PC-9 (cell line): ENCODE measurements at places on chromosomes 2 and 18.
A peak's percentile ranks its signal among the peaks of the same experiment; 100 is the strongest.

- DNase-seq = no peak
Observed at GRCh38 chr2:202035941-202036372, 2.3 kb downstream of the FZD7 start.

- peak; percentile 83 for DNase-seq
Observed at GRCh38 chr2:191866675-191867506, 20.0 kb upstream of the CAVIN2 start.

GRCh38 chr2:105785095-105785847 lies 40.6 kb downstream of the NCK2 start:
- DNase-seq = no peak

- DNase-seq = no peak
Observed at GRCh38 chr2:134932864-134933526, 14.4 kb downstream of the CCNT2 start.

GRCh38 chr18:12679183-12679786 lies 21.4 kb upstream of the SPIRE1 start:
- DNase-seq = no peak

DNA sequence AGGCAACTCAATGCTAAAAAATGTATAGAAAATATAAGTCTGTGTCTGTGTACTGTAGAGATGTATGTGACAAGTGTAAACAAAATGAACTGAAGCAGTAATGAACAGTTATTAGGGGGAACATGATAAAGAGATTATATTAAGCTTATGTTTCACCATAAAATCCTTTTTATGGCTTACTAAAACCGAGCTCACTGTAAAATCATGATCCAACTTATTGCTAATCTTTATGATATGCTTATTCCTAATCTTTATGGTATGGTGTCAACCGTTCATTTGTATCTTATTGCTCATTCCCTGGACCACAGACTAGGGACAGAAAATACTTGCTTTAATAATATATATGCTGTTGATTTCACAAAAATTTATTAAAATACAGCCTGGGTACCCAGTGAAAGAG lies 62.1 kb downstream of the TNFRSF11A start:
- DNase-seq = no peak

- DNase-seq = no peak
Observed at GRCh38 chr2:229375251-229375650, 104.2 kb upstream of the PID1 start.

DNA sequence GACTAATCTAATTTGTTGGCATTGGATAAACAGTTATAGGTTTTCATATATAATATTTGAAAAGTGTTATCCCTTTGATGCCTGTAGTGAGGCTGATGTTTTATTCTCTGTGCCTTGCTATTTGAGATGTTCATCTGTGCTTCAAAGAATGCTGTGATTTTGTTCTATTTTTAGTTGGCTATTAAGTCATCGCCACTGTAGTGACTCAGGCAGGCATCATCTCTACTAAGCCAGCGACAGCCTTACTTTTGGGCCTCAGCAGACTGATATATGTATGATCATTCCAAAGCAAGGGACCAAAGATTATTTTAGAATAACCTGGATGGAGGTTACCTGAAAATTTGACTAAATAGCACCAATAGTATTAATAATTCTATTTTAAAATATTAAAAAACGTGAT lies 1674.5 kb upstream of the NXPH2 start:
- DNase-seq = no peak

- DNase-seq = no peak
Observed at GRCh38 chr18:24021505-24021904, 7.0 kb downstream of the TTC39C start.

- peak; percentile 52 for DNase-seq
Observed at GRCh38 chr2:210584834-210585233, 28.4 kb downstream of the CPS1 start.

- DNase-seq = no peak
Observed at GRCh38 chr2:149715005-149715592, 127.5 kb upstream of the MMADHC start.

DNA sequence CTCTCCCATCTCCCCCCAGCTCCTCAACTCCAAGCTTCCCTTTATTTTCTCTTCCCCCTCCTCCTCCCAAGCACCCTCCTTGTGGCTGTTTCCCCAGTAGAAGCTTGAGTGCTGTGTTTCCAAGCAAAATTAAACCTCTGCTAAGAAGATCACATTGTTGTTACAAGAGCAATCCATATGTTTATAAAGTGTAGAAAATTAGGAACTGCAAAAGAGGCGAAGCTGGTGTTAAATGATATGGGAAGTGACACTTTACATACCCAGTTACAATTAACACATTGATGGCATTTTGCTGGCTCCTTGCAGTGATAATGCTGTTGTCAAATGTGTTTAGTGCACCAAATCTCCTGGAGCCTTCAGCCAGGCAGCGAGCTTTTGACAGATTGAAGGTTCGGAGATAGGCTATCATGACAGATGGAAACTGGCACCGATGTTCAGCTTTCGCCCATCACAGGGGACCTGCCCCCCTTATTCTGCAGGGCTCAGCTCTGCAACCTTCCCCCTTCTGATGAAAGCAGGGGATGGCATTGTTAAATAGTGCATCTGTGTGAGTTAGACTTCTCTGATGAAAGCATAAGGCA lies 259.8 kb upstream of the ATP5MC3 start:
- DNase-seq = no peak

DNA sequence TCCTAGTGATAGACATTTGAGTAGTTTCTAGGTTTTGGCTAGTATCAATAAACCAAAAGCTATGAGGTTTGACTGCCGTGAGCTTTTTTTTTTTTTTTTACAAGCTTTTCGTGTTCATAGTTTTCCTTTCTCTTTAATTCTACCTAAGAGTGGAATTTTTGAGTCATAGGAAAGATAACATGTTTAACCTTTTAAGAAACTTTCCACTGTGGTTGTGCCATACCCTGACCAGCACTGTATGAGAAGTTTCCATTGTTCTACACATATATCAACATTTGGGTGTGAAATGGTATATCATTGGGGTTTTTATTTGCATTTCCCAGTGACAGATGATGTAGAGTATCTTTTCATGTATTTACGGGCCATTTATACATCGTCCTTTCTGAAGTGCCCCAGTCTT lies 31.7 kb downstream of the UBE2F start:
- DNase-seq = no peak

- peak; percentile 89 for DNase-seq
Observed at GRCh38 chr18:13800505-13801259, 23.3 kb upstream of the MC5R start.

DNA sequence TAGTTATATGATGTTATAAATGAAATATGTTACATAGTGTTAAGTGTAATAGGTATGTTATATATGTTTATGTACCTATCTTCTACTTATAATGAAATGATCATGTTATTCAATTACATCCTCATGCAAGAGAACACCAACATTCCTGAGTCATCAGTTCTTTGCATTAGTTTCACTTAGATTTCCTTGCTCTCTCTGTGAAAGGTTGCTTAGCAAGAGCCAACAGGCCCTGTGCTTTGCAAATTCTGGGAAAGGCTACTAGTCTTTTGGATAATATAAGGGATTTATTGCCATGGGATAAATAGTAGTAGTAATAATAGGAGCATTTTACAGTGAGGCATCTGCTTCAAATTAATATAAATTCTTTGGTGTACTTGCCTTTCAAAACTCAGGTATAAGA lies 274.8 kb downstream of the SP3 start:
- DNase-seq = no peak

GRCh38 chr18:13570216-13570615 lies 156.1 kb downstream of the FAM210A start:
- DNase-seq = no peak

- no peak for DNase-seq
Observed at GRCh38 chr2:120656273-120656950, 79.3 kb upstream of the GLI2 start.

GRCh38 chr2:144011553-144011952 lies 508.4 kb downstream of the ZEB2 start:
- no peak for DNase-seq

DNA sequence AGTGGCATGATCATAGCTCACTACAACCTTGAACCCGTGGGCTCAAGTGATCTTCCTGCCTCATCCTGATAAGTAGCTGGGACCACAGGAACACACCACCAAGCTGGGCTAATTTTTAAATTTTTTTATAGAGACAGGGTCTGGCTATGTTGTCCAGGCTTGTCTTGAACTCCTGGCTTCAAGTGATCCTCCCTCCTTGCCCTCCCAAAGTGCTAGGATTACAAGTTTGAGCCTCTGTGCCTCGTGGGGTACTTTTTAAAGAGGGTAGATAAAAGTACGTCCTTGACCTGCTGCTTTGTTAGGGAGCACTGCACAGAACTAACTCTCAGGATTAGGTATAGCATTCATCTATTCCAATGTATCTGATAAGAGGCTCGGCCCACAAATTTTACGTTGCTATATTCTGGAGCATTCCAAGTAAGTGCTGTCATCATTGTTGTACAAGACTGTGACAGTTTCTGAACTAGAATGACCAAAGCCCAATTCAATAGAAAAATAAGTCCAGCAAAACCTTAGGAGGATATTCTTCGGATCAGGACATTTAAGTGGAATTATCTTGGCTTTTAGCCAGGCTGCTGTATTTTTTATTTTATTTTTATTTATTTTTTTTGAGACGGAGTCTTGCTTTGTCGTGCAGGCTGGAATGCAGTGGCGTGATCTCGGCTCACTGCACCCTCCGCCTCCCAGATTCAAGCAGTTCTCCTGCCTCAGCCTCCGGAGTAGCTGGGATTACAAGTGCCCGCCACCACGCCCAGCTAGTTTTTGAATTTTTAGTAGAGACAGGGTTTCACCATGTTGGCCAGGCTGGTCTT lies 4.1 kb downstream of the MTCL1 start:
- no peak for DNase-seq

- no peak for DNase-seq
Observed at GRCh38 chr2:217836901-217837491, 165.8 kb downstream of the TNS1 start.

- DNase-seq = no peak
Observed at GRCh38 chr2:151176661-151177060, 85.0 kb downstream of the RBM43 start.

GRCh38 chr2:108224022-108224421 lies 15.7 kb upstream of the SULT1C3 start:
- no peak for DNase-seq

- no peak for DNase-seq
Observed at GRCh38 chr2:152086231-152086630, 12.6 kb downstream of the CACNB4 start.

DNA sequence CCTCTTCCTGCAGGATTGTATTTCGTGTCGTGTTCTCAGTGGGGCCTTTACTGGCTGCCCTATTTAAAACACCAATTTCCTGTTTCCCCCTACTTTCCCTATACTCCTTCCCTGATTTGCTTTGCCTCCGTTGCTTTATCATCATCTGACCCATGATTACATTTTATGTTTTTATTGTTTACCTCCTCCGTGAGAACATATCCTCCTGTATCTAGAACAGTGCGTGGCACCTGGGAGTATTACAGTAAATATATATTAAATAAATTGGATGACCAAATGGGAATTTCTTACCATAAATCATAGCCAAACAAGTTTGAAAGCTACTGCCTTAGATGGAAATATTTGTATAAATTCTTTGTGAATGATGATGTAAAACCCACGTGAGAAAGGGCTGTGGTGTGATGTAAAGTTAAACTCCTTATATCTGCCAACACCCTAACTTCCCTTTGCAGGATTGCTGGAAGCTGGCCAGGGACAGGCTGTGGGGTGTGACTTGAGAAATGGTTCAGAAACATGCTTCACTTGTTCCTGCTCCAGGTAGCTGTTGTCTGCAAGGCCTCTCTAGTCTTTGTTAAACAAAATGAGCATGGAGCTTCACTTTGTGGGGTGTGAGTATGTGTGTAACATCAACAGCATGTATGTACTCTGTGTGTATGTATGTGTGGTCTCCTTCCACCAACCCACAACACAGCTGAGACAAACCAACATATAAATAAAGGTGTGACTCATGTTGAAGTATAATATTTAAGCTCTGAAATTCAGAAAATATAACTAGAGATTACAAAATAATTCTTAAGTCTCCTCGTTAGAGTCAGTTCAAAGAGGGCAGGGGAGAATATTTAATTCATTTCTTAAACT lies 40.3 kb downstream of the LHCGR start:
- no peak for DNase-seq

GRCh38 chr2:33494877-33495641 lies 18.6 kb downstream of the RASGRP3 start:
- no peak for DNase-seq

- DNase-seq = no peak
Observed at GRCh38 chr2:39621596-39621995, 44.1 kb upstream of the TMEM178A start.

DNA sequence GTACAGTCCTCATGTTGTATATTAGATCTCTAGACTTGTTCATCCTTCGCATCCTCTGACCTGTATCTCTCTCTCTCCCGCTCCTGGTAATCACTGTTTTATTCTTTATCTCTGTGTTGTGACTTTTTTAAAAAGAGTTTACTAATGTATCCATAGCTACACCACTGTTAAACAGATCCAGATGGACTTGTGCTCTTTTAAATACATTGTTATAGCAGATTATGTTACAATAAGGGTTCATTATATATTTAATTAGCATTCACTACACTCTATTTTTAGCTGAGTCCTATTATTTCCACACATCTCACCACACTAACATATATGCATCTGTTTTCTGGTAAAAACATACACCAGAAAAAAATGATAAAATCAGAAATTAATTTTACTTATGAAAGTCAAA lies 90.5 kb downstream of the RBM43 start:
- DNase-seq = no peak

DNA sequence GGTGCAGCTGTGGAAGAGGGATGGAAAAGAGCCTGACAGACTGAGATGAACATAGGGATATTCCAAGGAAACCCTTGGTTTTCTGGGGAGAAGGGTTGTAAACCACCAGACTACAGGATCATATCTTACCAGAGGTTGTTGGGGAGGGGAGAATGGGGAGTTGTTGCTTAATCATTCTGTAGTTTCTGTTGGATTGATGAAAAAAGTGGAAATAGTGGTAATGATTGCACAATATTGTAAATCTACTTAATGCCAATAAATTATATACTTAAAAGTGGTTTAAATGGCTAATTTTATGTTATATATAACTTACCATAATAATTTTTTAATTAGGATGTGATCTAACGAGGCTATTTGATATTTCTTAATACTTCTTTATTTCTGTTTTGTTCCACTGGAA lies 800.9 kb downstream of the BCL11A start:
- no peak for DNase-seq

DNA sequence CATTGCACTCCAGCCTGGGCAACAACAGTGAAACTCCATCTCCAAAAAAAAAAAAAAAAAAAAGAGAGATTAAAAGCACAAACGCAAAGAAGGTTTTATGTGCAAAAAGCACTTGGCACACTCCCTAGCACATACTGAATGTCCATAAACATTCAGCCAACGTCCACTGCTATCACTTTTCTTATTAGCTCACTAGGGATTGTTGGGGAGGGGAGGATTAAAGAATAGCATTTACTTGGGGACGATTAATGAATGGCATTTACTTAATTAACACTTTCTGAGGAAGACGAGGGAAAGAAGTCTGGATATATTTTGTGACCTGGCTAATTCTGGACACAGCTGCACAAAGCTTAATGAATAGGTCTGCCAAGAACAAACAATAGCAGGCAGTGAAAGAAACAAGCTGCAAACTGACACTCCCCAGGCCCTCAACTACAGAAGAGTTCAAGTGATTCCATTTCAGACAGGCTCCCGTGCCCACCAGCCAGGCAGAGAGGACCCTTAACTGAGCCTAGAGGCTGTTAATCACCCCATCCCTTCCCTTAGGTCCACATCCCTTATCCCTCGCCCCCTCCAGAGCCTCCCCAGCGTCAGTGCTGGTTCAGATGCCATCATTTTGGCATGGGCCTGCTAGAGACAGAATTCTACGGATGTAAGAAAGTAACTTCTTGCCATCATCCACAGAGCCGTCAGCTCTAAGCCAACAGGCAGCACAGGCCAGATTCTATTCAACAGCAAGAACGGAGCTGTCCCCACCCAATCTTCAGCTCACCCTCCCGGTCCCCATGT lies 7.4 kb downstream of the CYB5A start:
- DNase-seq = no peak
